ENCODE measurements at places on chromosomes 2 and 18.

DNA sequence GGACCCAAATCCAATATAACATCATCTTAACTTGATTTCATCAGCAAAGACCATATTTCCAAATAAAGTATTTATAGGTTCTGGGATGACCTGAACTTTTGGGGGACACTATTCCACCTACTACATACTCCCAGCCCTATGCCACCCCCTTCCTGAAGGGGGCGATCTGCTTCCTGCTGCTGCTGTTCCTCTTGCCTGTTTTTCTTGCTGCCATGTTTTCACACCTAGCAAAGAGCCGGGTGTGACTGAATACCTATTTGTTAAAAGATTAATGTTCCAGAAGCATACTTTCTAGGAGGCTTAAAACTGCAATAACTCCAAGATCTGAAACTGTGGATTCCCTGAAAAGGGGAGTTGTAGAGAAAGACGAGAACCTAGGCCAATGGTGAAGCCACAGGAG is 89.7 kb downstream of the ICOS start:
- no peak overlapping the region for H3K27ac ChIP-seq
- no peaks in the 10 kb centered on the region for H3K36me3 ChIP-seq
- no peaks in the 10 kb centered on the region for H3K27me3 ChIP-seq
- no peak overlapping the region for H3K4me3 ChIP-seq
- H3K4me1 ChIP-seq: peaks cover 15% of the 10 kb centered on the region

DNA sequence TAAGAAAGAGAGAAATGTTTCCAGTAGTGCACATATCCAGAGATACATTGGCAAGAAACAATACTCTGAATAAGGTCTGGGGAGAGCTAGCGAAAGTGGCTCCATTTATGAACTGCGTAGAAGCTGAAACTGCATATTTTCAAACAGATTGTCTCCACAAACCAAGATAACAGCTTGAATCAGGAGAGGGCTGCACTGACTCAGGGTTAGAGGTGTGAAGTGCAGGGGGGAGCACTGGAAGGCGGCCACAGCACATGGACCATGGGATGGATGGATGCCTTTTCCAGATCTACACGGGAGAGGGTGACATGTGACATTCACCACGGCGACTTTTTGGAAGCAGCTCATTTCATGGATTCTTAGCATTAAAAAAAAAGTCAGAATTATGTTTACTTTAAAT is 729.4 kb downstream of the RNF144A start:
- DNase-seq: no peak
- H3K27me3 ChIP-seq: no peaks in the 10 kb centered on the region
- no peak overlapping the region for H3K4me3 ChIP-seq
- peak overlapping the region; percentile 9 for H3K27ac ChIP-seq
- H3K36me3 ChIP-seq: no peaks in the 10 kb centered on the region

DNA sequence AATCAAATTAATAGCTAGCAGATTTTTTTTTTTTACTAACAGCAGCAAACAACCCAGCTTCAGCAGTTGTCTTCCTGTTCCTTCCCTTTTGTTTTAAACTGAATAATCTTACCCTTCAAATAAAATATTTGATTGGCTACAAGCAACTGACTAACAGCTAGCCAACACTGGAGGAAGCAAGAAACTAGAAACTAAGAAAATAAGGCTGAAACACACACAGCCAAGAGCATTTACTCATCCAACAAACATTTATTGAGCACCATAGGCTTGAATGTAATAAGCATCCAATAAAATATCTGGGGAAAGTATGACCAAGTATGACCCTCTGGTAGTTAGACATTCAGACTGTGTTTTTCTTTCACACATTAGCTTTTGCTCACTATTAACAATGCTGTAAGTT is 189.2 kb downstream of the CD226 start:
- H3K27ac ChIP-seq: peak overlapping the region; percentile 30
- DNase-seq: no peak
- peaks cover 38% of the 10 kb centered on the region for H3K36me3 ChIP-seq
- no peak overlapping the region for H3K4me3 ChIP-seq

DNA sequence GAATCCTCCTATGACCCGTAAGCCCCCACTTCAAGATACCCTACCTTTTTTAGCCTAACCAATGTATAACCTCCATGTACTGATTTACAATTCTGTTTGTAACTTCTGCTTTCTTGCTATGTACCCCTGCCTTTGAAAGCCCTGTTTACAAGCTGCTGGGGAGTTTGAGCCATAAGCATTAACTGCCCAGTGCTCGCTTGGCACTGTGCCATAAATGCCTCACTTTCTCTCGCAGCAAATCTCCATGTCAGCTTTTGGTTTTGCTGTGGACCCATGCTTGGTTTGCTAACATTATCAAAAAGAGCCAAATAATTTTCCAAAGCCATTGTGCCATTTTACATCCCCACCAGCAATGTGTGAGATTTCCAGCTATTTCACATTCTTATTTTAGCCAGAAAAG is 51.8 kb downstream of the TEX51 start:
- DNase-seq: no peak
- H3K27me3 ChIP-seq: no peaks in the 10 kb centered on the region
- peaks cover 28% of the 10 kb centered on the region for H3K4me1 ChIP-seq
- H3K4me3 ChIP-seq: no peak overlapping the region

DNA sequence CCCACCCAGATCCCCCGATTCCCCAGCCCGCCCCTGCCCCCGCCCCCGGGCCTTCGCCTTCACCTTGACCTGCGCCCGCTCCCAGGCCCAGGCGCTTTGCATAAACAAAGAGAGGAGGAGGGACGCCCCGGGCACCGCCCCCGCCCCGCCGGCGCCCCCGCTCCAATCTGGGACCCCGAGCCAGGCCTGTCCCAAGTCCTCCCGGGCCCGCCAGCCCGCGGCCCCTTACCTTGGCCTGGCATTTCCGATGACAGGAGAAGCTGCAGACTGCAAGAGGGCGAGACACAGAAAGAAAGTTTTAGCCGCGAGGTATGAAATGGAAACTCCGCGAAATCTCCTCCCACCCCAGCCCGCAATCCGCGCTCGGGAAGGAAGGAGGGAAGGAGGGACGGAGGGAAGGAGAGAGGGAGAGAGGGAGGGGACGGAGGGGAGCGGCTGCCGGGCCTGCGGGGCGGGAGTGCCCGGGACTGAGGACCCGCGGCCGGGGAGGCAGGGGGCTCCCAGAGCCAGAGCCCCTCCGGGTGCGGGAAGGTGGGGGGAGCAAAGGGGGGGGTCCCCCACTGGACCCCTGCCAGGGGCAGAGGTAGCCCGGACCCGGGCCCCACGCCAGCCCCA is 24.2 kb downstream of the TNS1 start:
- no peak for DNase-seq
- H3K4me1 ChIP-seq: no peaks in the 10 kb centered on the region
- no peaks in the 10 kb centered on the region for H3K36me3 ChIP-seq
- no peak overlapping the region for H3K4me3 ChIP-seq
- H3K27me3 ChIP-seq: peaks cover 5% of the 10 kb centered on the region

DNA sequence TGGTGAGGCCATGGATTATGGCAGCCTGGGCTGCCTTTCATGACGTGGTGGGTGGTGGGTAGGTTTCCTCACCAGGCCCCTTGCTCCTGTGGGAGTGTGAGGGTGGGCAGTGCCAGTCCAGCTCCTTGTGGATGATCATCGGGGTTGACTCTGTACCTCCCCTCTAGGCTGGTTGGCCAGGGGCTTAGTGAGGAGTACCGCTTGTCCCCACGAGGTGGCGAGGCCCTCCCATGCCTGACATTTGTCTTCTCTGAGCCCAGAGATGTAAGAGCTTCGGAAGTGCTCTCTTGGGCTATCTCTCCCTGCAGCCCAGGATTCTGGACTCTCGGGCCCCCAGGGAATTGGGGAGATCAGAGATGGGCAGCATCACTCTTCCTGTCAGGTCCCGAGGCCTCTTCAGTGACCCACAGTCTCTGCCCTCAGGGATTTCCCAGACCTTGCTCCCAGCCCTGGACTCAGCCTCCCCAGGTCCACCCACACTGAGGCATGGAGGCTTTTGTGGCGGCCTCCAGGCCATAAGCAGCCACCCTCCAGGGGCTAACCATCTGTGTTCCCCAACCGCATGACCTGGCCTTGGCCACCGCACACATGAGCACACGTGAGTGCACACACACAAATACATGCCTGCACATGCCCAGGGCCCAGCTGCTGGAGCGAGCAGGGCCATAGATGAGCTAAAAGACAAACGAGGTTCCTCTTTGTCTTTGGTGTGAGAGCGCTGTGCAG is 6.5 kb downstream of the SPR start:
- DNase-seq: peak; percentile 12
- no peaks in the 10 kb centered on the region for H3K36me3 ChIP-seq
- H3K4me3 ChIP-seq: no peak overlapping the region
- H3K27me3 ChIP-seq: peaks cover 58% of the 10 kb centered on the region
- H3K4me1 ChIP-seq: peaks cover 2% of the 10 kb centered on the region
- no peak overlapping the region for H3K27ac ChIP-seq

DNA sequence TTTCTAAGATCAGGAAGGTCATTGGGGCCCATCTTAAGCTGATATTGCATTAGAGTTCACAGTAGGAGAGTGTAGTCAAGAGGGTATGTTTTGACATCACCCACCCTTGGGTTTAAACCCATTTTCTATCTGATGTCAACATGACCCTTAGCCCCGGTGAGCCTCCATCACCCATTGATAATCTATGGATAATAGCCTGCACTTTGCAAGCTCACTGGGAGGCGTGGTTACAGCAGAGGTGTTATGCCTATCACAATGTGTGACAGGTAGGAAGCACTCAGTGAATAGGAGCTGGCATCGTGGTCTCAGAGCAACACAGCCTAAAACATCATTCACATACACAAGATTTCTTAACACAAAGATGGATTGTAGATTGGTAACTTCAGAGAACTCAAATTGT is 21.3 kb downstream of the IL18RAP start:
- no peak overlapping the region for H3K27ac ChIP-seq
- peaks cover 3% of the 10 kb centered on the region for H3K4me1 ChIP-seq
- H3K36me3 ChIP-seq: no peaks in the 10 kb centered on the region
- no peak overlapping the region for H3K4me3 ChIP-seq

- H3K4me3 ChIP-seq: peak overlapping the region; percentile 78
- H3K27me3 ChIP-seq: no peaks in the 10 kb centered on the region
- no peaks in the 10 kb centered on the region for H3K36me3 ChIP-seq
- H3K27ac ChIP-seq: peak overlapping the region; percentile 95
- H3K4me1 ChIP-seq: peaks cover 24% of the 10 kb centered on the region
These were observed 13.2 kb downstream of the ARL4C start for GRCh38 chr2:234483568-234484251.

All from naive thymus-derived CD8-positive, alpha-beta T cell (primary cell).